G401 (cell line): ENCODE measurements at places on chromosomes 7 and 10. TPM values are rescaled to one million over a fixed set of nuclear protein-coding genes. Genes with fewer than 3 reads are reported as not detected.

DNA sequence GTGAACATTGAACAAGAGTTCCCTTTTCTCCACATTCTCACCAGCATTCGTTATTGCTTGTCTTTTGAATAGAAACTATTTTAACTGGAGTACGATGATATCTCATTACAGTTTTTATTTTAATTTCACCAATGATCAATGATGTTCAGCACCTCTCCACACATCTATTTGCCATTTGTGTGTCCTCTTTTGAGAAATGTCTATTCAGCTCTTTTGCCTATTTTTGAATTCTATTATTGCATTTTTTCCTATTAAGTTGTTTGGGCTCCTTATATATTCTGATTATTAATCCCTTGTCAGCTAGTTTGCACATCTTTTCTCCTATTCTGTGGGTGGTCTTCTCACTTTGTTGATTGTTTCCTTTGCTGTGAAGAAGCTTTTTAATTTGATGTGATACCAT, 241.1 kb upstream of the CTBP2 start:
- no peak for DNase-seq

GRCh38 chr7:124702385-124702784, 63.2 kb downstream of the GPR37 start:
- DNase-seq = no peak

DNA sequence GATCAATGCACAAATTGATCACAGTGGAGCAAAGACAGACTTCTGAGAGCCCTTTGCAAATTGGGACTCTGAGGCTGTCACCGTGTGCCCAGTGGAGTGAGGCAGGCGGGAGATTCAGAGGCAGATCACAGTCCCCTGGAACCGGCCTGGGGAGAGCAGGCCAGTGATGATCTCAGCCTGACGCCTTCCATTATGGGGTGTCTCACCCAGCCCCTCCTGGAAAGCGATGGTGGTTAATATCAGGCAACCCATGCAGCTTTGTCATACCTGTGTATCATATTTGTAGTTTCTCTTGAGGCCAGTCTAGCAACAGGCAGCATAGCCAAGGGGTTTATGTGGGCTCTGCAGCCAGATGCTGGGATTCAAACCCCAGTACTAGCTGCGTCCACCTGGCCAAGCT, 147.8 kb downstream of the EMX2 start:
- DNase-seq = no peak

DNA sequence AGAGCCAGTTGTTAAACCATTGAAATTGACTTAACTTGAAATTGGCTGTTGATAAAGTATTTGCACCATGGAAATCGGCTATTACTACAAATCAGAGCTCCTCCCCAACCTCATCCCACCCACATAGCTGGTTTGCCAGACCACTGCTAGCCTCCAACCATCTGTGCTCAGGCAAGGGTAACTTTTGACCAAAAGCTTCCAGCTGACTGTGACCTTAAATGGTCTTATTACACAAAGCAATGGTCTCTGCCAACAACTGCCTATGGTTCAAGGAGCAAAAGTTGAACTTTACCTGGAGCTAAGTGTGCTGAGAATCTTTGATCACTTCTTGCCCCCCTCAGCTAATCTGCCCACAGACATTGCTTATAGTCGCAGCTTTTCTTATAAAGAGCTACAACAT, 48.5 kb upstream of the ADRB1 start:
- DNase-seq = no peak

- DNase-seq = peak; percentile 17
These were observed 216.2 kb downstream of the AUTS2 start for GRCh38 chr7:69814421-69814962.

DNA sequence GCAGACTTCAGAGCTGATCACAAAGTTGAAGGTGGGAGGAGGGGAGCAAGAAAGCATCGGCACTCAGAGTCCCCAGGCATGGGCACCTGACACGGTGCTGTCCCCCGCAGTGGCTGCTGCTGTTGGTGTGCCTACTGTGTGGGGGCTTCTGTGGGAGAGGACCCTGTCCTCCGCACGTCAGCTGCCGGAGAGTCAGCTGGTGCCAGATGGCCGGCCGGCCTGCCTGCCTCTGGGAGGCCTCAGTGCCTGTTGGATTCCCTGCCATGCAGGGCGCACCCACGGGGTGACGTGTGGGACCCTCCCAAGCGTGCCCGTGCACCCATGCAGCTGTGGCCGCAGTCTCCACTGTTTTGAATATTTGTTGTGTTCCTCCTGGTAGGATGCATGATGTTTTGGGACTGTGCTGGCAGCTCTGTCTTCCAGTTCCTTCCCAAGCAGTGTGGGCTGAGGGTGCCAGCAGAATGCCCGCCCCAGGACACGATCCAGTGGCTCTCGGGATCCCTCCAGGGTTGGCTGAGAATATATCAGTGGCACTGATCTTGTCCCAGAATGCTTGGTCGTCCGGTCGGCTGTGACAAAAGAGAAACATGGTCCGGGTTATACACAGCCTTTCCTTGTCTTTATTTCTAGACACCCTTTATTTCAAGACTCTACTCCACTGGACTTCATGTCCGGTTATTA, 185.6 kb downstream of the MGMT start:
- no peak for DNase-seq

DNA sequence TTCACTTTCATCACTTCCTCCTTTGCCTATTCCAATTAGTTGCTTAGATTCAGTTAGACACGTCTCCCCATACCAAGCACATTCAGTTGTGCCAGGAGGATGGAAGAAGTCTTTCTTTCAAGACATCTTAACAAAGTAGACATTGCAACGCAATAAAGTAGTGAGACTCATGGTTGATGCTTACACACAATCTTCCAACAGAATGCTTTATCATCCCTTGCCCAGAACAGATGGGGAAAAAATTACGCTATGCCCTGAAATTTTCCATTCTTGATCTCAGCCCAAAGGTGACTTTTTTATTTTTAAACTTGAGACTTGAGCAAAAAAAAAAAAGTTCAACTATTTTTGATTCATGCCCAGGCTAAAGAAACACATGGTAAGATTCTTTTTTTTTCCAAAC, 74.9 kb downstream of the KCNMA1 start:
- no peak for DNase-seq

TRIL gene
- not detected in 2 replicates for total RNA-seq

- no peak for DNase-seq
These were observed 87.5 kb upstream of the ZNF92 start for GRCh38 chr7:65285906-65286864.

GRCh38 chr7:16801111-16801542, 3.7 kb downstream of the AGR2 start:
- peak; percentile 8 for DNase-seq

- DNase-seq = no peak
These were observed 31.8 kb upstream of the PRSS1 start for GRCh38 chr7:142717453-142717852.

DNA sequence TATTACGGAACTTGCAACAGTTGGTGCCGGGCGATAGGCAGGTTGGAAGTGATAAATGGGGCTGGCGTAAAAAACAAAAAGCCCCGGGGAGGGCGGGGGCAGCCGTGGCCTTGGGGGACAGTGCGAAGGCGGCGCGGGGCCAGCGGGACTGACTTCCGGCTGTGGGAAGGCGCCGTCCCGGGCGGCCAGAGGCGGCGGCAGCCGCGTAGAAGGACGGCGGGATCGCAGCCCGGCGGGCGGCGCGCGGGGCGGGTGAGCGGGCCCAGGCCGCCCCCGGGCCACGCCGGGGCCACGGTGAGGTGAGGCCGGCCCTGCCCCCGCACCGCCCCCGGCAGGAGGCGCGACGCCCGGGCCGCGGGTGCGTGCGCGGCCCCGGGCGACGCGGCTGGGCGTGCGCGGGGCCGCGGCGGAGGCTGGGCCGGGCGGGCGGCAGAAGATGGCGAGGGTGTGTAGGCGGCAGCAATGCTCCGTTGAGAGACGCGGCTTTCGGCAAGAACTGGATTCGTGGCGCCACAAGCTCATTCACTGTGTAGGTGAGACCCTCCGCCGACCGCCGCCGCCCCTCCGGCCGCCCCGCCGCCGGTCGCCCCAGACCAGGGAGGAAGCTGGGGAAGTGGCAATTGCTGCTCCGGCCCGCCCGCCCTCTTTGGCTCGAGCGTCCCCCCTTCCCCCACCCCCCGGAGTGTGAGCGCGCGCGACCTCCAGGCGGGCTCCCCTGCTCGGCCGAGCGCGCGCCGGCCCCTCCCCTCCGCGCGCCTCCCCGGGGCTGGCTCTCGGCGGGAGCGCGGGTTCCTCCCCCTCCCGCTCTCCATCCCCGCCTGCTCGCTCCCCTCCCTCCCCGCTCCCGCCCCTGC, at the start of gene LCOR:
Gene LCOR (plus strand): TSS at position 432 of the 854 bp plus-strand sequence. CDS start 116,760 bp downstream, outside the sequence.
- peak; percentile 75 for DNase-seq

NPC1L1 gene
- total RNA-seq = not detected in 2 replicates

- no peak for DNase-seq
These were observed 10.2 kb downstream of the ZDHHC16 start for GRCh38 chr10:97456034-97456685.

DNA sequence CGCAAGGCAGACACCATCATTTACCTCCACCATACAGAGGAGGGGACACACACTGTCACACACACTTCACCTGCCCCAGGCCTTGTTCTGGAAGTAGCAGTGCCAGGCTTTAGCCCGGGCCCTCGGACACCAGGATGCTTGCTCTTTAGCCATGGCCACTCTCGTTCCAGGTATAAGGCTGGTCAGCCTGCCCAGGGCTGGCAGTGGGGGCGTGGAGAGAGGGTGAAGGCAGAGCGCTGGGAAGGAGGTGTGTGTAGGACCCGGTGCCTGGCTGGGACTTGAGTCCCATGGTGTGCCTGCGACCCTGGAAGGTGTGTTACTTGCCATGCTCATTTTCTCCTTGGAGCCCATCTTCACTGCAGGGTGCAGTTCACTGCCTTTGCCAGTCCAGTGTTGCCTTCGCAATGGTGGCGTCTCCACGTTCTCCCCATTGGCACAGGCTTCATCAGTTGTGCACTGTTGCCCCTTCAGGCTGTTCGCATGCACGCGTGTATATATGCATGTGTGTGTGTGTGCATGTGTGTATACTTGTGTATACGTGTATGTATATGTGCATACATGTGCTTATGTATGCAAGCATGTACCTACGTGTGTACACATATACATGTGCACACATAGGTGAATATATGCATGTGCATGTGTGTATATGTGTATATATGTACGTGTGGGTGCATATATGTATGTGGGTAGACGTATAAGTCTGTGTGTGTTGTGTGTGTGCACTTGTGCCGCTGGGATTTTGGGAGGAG, 153.4 kb downstream of the CAMK1D start:
- DNase-seq = no peak

HTR7 gene
- not detected in 2 replicates for total RNA-seq

- DNase-seq = no peak
These were observed 35.3 kb downstream of the CDC14C start for GRCh38 chr7:48959676-48960075.

DNA sequence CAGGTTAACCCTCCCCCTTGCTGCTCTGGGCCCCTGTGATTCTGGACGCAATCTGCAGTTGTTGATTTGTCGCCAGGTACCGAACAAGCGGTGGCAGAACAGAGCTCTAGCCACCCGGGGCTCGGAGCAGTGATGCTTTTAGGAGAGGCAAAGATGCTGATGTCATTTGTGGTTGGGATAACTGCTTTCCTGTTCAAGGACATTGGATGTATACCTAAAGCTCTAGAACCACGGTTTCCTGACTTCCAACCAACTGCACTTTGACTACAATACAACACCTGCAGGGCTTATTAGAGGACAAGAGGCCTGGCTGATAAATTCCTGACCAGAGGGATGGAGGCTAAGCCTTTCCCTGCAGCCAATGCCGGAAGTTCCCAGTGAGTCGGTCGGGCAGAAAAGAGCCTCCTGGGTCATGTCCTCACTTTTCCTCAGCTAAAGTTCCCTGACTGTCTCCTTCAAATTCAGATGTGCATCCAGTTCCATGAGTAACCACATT, 6.5 kb upstream of the RBM20 start:
- DNase-seq = peak; percentile 13

DNA sequence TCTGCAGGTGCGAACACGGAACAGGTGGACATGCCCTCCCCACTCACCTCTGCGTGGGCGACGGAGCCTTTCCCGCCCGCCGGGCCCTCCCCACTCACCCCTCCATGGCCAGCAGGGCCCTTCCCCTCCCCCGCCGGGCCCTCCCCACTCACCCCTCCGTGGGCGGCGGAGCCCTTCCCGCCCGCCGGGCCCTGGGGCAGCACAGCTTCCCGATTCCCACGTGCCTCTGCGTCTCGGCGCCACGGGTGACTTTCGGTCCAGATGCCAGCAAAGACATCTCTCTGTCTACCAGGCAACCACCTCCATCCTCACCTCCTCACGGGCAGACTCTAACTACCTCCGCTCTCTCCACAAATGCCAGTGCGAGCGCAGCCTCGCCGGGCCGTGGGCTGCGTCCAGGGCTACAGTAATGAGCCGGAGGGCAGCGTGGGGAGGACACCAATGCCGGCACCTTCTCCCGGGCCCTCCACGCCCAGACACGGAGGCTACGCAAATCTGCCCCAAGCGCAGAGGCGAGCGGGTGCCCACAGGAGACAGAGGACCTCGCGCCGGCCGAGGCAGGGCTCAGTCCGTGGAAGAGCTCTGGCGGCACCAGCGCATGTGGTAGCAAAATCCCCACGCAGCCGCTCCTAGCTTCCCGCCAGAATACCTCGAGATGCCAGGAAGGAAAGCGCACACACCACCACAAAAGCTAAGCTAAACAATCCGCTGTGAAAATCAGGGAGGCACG, 21.8 kb downstream of the GPER1 start:
- DNase-seq = no peak

DNA sequence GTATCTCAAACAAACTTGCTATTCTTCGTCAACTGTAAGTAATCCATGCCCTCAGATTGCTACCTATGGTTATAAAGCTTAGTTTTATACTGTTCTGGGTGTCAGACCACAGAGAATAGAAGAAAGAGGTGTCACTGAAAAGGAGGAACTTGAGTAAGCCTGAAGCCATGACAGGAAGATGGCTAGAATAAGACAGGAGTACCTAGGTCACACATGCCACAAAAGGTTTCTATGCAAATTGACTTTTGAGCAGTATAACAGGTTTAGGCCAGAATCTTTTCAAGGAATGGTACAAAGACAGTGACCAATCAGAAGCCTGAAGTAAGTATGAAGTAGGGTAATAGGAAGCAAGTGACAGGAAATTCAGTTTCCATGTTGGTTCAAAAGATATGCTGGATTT, 23.5 kb downstream of the FBXW4 start:
- DNase-seq = no peak

DNA sequence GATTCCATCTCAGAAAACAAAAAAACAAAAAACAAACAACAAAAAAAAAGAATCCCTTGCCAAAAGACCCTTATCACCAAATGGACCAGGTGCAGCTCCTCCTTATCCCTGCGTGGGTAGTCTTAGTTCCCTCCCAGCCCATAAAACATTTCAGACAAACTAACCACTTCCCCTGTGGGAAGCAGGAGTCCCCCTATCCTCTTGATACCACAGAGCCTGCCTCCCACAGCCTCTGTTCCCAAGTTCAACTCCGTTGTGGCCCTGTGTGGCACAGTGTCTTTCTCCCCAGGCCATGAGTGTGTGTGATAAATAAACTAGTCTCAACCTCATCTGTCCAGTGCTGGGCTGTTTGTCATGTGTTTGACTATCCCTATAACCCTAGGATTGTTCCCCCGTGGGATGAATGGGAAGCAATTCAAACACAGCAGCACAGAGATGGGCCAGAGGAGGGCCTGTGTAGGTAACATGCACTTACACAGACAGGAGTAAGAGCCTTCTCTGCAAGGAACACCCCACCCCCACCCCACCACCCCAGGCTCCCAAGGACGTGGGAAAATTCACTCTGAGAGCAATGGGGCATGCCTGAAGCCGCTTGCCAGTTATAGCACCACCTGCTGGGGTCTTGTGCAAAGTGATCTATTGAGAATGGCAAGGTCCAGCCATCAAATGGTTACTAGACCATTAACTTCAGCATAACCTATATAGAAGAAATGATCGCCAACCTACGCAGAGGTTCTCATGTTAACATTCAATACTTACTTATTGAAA, 147.1 kb upstream of the GHITM start:
- DNase-seq = no peak

GRCh38 chr10:3420527-3421469, 248.2 kb upstream of the PITRM1 start:
- no peak for DNase-seq
